GM13976 (cell line): ENCODE measurements at places on chromosomes 6 and 20.

- DNase-seq: no peak
Observed at GRCh38 chr6:11773013-11773412, 5.6 kb downstream of the ADTRP start.

DNA sequence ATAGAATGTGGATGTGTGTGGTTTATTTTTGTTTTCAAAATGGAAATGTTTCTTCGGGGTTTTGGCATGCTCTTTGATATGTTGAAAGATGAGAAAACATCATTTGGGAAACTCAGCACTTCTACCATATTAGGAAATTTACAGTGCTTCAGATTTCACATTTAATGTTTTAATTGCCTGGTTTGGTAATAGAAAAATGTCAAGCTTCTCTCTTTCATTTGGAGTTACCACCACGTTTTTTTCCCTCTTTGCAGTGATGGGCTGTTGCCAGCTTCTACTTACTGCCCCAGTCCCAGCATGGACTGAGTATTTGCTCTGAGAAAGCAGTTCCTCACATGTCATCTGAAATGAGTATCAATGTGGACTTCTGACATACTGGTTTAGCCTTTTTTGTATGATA is 267.7 kb downstream of the PRL start:
- DNase-seq: no peak

- DNase-seq: no peak
Observed at GRCh38 chr6:11370191-11371018, 137.9 kb upstream of the NEDD9 start.

- DNase-seq: no peak
Observed at GRCh38 chr6:133456439-133456838, 215.3 kb downstream of the EYA4 start.

DNA sequence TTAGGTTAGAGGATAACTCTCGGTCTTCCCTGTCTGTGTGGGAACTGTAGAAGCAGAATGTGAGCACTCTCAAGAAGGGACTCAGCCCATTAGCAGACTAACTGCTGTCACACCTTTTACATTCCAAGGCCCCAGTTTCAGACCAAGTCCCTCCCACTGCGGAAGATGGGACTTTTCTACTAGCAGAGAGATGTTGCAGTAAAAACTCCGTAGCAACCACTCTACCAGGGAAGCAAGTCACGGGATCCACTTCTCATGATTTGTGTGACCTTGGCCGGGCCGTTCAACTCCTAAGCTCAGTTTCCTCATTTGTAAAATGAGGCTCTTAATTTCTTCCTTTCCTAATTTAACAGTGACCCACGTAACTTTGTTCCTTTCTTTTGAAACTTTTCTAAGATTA is 77.1 kb upstream of the SLC4A11 start:
- DNase-seq: no peak

GRCh38 chr6:28589234-28589956 is 63.7 kb downstream of the GPX5 start:
- peak; percentile 63 for DNase-seq
